Sigmoid colon (tissue), 7 donors: ENCODE measurements at places on chromosomes 2 and 18.

GRCh38 chr2:84022810-84023431 lies 436.2 kb downstream of the SUCLG1 start:
- no peaks in the 10 kb centered on the region for H3K4me1 ChIP-seq
- H3K27me3 ChIP-seq = no peaks in the 10 kb centered on the region
- H3K4me3 ChIP-seq = no peak overlapping the region
- DNase-seq = no peak
- H3K27ac ChIP-seq = no peak overlapping the region

DNA sequence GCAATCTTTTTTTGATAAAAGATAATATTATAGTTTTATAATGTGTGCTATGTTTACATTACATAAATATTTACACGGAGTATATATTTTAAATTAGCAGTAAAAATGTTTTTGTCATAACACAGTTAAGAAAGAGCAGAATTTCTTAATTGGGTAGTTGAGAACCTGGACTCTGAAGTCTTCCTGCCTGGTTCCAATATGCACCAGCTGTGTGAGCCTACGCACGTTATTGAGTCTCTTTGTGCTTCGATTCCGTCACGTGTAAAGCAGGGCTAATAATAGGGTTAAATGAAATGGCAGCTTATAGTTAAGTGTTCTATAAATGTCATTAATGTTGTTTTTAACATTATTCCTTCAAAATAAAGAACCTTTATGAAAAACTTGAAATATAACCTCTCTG lies 1.2 kb upstream of the CCDC88A start:
- H3K27me3 ChIP-seq = no peaks in the 10 kb centered on the region
- peaks cover 28% of the 10 kb centered on the region for H3K4me1 ChIP-seq
- H3K27ac ChIP-seq = peak overlapping the region; percentile 92
- H3K4me3 ChIP-seq = peak overlapping the region; percentile 81
- no peak for DNase-seq
- no peaks in the 10 kb centered on the region for H3K36me3 ChIP-seq

GRCh38 chr18:8951491-8951890 lies 151.0 kb upstream of the NDUFV2 start:
- H3K36me3 ChIP-seq = no peaks in the 10 kb centered on the region
- no peaks in the 10 kb centered on the region for H3K4me1 ChIP-seq
- DNase-seq = no peak
- H3K27ac ChIP-seq = no peak overlapping the region
- H3K4me3 ChIP-seq = no peak overlapping the region
- no peaks in the 10 kb centered on the region for H3K27me3 ChIP-seq

- H3K4me1 ChIP-seq = no peaks in the 10 kb centered on the region
- no peak overlapping the region for H3K4me3 ChIP-seq
- DNase-seq = no peak
- no peak overlapping the region for H3K27ac ChIP-seq
Observed at GRCh38 chr2:118580651-118581050, 266.8 kb downstream of the EN1 start.

DNA sequence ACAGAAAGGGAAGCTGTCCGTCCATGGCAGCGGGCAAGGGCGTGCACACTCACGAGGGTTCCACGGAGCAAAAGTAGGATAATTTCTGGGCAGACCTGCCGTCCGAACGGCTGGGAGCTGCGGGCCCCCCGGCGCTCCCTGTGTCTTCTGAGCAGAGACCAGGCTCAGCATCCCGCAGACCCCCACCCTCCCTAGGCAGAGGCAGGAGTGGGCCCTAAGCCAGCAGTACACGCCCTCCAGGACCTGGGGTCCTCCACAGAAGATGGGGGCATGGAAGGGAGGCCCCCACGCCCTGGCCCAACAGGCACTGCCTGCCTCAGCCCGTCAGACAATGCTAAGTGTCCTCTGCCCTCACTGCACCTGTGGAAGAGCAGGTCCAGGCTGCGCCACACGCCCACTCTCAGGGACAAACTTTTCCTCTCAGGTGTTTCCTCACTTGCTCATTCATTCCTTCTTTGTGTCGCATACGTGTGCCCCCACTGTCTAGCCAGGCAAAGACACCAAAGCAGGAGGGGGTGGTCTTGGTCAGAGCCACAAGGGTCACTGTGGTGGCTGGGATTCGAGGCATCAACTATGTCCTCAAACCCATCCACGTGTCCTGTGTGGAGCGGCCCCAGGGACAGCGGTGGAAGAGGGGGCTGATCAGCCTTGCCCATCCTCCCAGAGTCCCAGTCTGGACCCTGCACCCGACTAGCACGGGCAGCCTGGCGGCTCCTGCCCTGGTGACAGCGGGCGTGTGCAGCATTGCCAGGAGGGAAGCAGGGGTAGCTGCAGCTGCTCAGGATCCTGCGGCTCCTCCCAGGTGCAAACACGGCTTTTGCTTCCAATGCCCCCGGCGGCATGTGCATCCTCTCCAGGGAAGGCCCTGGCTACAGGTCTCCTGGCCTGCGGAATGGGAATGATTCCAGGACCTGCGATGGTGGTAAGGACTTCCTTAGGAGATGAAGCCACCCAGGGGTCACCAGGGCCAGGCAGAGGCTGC lies 2.4 kb upstream of the GPC1 start:
- H3K4me1 ChIP-seq = peaks cover 35% of the 10 kb centered on the region
- no peaks in the 10 kb centered on the region for H3K36me3 ChIP-seq
- peak; percentile 66 for DNase-seq
